Stimulated activated CD8-positive, alpha-beta memory T cell treated with anti-CD3 and anti-CD28 coated beads, Interleukin-2, amount 100 ng/mL, for 1 hour (primary cell): ENCODE measurements at places on chromosomes 4 and X.

DNA sequence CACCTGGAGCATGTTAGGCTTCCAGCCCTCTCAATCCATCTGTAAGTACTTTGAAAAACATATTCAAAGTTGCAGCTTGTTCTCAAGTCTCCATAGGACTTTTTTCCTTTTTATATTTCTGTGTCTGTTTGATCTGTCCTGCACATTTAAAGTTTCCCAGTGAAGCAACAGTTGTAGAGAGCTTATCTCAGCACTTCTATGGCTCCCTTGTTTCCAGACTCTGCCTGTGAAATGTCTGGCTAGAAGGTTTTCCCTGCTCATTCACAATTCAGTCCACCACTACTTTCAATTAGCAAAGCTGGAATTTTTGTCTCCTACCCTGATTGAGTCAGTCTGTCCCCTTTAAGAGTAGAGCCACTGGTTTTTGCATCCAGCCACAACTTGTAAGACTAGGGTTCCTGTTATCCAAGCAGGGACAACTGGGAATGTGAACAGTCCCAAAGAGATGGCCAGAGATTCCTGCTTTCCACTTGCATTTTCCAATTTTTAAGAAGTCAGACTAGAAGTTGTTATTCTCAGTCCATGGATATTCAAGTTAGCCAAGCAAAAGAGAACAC is 116.1 kb downstream of the GASK1B start:
- no peak for DNase-seq

- no peak for DNase-seq
Measured at GRCh38 chrX:35842674-35843073, 44.5 kb downstream of the MAGEB16 start.

DNA sequence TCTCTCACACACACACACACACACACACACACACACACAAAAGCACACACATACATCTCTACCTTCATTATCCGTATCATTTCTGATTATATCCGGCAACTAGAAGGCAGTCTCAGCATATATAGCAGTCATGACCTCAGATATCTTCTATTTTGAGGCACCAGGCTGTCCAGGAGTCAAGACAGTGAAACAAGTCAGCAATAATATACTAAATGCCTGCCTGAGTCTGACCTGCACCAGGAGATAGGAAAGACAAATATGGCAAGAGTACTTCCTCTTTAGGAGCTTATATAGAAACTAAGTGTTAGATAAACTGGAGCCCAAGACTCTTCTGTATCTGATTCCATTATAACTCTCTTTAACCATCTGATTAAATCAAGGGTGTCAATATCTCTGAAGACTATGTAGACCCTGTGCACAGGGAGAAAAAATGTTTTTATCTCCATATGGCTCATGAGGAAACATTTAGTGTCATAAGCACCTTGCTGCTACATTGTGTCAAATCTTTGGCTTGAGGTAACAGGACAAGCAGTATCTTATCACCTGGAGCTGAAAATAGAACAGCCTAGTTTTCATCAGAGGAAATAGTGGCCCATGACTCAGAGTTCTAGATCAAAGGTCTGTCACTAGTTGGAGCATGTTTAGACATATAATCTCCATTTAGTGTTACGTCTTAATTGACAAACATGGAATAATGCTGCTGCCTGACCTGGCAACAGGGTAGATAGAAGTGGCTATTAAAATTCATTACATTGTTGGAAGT is 27.0 kb upstream of the FAM47B start:
- DNase-seq: no peak

DNA sequence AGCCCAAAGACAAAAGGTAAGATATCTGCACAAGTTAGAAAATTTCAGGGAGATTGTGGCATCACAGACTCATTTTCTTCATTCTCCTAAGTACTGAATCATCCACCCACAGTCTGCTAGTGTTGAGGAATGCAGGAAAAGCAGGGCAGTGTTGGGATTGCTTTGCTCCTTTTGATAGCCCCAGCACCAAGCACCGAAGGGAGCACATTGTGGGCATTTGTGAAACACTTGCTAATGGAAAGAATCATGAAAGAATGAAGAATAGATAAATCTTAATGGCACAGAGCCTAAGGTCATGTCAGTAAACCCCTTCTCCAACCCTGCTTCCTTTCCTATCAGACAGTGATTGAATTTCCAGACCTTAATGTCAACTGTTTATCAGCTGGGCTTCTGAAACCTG is 103.1 kb upstream of the GPRIN3 start:
- DNase-seq: no peak

DNA sequence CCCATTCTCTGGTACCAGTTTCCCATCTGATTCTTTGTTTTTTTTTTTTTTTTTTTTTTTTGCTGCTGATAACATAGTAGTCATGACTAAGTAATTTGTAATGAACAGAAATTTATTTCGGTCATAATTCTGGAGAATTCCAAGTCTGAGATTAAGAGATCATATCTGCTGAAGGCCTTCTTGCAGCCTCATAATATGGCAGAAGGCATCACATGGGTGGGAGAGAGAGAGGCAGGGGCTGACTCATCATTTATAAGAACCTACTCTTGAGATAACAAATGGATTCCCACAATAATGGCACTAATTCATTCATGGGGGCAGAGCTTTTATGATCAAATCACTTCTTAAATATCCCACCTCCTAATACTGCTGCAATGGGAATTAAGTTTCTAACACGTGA is 1034.3 kb downstream of the STIM2 start:
- no peak for DNase-seq

DNA sequence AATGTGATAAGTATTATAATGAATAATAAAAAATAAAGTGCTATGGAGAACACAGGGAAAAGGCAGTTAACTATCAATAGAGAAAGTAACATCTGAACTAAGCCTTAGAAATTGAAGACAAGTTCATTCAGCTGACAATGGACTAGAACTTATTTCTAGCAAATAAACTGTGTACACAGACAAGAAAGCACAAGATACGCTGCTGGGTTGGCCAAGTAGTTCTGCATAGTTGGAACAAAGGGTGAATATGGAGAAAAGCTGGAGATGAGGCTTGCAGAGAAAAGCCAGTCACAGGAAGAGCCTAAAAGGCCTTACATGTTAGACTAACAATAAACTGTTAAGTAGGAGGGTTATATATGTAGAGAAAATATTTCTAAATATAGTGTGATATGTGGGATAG is 71.2 kb downstream of the WDFY3 start:
- DNase-seq: no peak

DNA sequence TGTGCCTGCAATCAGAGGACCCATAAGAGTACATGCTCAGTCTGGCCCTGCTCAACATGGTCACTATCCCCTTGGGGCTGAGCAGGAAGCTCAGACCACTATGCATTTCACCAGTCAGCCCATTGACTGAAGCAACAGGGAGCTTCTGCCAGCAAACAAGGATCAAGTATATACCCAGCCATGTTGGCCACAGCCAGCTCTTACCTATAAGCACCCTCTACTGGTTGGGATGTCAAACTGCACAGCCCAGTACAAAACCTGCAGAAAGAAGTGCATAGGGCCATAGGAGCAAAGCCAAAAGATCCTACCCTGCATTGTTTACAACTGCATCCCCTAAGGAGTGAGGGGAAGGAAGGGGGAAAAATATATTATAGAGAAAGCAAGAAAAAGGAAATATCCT is 214.4 kb upstream of the CPEB2 start:
- no peak for DNase-seq

- no peak for DNase-seq
Measured at GRCh38 chrX:136397001-136397400, 90.7 kb upstream of the BRS3 start.

- no peak for DNase-seq
Measured at GRCh38 chr4:105093975-105094374, 52.7 kb upstream of the TET2 start.

DNA sequence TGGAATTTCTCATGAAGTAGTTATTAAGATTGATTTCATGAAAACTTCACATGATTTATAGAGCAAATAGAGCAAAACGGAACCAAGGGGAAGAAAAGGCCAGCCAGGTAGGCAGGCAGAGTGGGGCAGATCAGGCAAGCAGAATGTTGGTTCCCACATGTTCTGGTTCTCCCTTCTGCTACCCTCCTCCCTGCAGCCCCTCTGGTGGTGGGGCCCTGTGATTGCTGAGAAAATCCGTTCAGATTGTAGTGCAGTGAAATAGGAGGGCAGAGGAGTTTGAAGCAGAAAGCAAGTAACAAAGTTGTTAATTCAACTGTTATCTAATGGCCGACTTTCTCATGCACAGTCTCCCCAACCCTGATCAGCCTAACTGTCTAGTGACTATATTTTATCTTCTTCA is 185.3 kb downstream of the MID1IP1 start:
- DNase-seq: no peak

DNA sequence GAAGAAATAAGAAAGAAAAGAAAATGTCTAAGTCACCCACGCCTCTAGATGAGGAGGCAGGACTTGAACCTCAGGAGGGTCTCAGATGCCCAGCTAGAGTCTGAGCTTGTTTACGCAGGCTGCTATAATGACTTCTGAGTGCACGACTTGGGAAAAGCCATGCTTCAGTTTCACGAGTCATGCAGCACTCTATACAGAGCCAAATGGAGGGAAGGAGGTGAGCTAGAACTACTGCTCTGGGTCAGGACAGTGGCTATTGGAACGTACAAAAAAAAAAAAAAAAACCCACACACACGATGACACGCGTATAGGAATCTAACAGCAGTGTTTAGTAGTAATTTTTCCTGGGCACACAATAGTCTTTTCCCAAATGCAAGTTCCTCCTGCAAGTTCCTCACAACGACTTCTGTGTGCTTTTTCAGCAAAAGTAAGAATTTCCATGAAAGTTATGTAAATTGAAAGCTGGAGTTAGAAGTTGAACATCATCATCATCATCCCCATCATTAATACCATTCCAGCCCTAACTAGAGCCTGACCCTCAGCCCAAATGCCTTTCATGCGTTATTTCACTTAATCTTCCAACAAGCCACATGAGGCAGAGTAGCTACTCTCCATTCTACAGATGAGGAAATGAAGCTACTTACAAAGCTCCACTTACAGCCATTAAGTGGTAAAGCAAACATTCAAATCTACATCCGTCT is 36.6 kb downstream of the IRF2 start:
- DNase-seq: no peak
